ENCODE measurements at places on chromosomes 12 and 14. TPM values are rescaled to one million over a fixed set of nuclear protein-coding genes. Genes with fewer than 3 reads are reported as not detected.

The EIF2S3B gene
- 1.4 TPM for total RNA-seq

DNA sequence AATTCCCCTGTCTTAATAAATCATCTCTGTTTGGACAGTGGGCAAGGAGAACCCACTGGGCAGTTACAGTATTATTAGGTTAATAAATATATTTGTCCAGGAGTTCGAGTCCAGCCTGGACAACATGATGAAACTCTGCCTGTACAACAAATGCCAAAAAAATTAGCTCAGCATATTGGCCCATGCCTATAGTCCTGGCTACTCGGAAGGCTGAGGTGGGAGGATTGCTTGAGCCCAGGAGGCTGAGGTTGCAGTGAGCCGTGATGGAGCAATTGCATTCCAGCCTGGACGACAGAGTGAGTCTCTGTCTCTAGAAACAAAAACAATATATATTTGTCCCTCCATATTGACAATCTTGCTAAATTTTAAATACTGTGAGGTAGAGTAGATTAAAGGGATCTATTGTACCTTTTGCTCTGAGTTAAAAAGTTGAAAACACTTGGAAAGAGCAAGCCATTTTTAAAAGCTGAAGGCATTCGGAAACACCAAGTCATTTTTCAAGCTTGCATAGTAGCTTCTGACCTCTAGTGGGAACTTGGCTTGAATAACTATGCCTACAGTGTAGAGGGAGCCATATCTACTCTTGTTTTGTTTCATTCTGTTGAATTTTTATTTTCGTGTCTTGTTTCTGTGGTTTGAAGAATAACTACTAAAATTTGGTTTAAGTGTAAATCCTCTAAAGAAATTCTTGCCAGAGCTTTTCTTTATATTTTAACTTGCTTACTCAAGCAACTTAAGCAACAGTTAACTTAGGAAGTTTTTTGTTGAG lies 14.6 kb upstream of the EEA1 start:
- no peak for DNase-seq

- no peak for DNase-seq
Observed at GRCh38 chr12:57152639-57153038, 5.2 kb upstream of the LRP1-AS start.

DNA sequence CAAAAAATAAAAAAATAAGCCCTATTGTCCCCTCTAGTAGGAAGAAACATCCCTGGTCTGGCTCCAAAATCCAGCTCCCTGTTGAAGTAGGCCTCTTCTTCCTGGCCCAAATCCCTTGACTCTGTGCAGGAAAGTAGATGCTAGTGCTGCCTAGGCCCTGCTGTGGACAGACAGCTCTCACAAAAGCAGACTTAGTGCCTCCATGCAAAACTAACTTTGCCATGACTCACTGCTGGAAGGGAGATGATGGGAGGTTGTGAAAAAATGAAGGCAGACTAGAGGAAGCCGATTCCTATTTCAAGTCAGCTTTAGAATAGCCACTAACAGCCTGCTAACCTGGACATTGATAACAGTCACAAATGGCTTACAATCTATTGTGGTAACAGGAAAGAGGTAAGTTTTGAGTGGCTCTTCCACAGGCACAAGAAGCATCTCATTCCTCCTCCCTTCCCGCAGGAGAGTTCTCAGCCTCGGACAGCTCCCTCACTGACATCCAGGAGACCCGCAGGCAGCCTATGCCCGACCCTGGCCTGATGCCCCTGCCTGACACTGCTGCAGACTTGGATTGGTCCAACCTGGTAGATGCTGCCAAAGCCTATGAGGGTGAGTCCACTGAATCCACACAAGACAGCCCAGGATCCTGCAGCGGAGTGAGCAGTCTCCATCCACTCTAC lies 198.9 kb upstream of the RGS6 start:
- DNase-seq: no peak

DNA sequence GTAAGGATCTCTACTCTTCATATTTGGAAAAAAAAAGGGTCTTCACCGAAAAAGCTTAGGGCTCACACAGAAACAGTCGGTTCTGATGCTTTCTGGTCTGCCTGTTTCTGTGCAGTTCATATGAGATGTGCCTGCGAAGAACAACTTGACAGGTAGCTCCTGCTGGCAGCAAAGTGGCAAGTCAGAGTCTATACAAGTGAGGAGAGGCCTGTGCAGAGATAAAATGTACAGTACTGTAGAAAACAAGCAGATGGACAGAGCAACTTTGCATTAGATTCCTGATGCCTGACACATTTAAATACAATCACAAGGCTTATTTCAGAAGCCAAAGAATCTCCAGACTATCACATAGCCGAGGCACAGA lies 936.0 kb downstream of the DIO2 start:
- no peak for DNase-seq

All from GM12878 (cell line).